ENCODE measurements at places on chromosomes 3 and 15.

- ATAC-seq, result no peak
Observed at GRCh38 chr3:39323494-39323893, 6.0 kb upstream of the CCR8 start.

DNA sequence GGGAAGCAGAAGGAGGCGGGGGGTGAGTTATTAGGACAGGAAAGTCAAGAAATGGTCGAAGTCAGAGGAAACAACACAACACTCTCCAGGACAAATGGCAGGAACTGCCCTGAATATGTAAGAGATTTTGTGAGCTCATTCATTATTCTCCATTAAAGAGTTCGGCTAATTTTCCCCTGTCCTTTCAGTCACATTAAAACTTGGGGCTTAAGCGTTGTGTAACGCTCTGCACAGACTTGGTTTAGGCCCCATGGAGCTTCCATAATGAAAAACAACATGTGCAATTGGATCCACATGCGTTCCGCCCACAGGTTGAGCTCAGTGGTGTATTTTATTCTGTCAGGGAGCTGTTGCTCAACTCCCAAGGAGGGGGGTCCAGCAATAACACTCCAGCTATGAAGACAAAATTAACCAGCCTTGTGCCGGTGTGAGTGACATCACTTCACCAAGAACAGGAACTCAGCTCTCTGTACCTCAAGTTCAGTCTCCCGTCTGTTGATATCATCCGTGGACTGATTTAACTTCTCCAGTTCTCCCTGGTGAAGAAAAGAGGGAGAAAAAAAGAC, 2.3 kb downstream of the SH3BP5 start:
- no peak for ATAC-seq

GRCh38 chr3:46705751-46706552, 4.8 kb downstream of the TMIE start:
- ATAC-seq, result peak; percentile 8

- no peak for ATAC-seq
Observed at GRCh38 chr3:56610669-56611335, 53.8 kb downstream of the CCDC66 start.

DNA sequence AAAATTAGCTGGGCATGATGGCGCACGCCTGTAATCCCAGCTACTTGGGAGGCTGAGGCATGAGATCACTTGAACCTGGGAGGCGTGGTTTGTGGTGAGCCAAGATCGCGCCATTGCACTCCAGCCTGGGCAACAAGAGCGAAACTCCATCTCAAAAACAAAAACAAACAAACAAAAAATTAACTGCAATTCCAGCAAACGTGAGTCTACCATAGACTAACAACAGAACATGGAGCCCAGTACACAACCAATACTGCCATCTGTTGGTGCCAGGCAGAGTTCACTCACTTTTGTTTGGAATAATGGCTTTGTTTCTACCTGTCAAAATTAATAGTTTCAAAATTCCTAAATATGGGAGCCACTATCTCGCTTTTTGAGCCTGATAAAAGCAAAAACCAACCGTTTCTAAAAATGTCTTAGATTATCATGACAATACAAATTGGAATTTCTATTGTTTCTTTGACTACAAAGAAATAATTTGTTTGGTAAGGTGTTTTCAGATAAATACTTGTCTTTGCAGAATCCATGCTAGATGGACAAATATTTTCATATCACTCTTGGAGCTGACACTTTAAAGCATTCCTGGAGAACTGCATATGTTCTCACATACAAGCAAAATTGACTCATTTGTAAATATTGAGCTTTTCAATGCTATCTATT, 45.0 kb downstream of the GPR176 start:
- ATAC-seq, result peak; percentile 74

DNA sequence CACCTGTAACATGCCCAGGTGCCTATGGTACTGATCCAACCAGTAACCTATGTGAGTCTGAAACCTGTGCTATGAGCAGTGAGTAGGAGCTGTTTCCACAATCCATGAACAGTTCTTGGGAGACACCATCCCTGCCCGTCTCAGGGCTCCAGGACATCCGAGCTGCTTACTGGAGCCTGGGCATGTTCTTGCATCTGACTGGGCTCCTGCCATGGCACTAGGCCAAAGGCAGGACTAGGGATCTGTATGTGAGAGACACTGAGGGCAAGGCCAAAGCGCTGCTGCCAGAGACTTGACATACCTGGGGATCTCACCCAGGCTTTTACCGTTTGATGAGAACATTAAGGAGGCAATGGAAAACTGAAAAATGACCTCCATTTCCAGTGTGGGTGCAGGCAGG, 59.8 kb downstream of the WDR76 start:
- no peak for ATAC-seq

DNA sequence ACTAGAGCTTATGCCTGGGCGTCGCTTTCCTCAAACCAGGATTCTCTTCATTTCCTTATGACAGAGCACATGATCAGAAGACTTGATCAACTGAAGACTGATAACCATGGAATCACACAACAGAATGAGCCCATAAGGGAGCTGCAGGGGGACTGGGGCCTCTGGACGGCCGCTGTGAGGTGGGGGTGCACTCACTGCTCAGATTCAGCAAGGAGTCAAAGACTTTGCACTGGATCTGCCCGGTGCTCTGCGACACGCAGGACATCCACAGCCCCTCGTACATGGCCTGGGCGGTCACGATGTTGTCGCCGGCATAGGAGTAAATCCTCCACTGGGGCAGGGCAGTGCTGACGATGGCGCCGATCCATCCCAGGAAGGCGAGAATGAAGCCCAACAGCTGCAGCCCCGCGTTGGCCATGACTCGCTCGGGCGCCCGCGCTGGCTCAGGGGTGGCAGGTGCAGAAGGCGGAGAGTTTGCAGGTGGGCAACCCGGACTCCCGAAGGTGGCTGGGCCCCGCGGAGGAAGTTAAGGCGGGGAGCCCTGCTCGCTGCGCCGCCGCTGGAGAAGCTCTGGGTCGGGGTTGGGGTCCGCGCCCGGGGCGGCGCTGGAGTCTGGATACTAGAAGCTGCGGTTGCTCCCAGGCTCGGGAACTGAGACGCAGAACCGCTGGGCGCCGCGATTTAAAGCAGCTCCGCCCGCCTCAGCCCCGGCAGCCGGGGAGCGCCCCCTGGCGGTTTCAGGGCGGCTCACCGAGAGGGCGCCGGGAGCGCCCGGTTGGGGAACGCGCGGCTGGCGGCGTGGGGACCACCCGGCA, at the start of gene CLDN1:
Gene CLDN1 (minus strand): TSS at position 658 of the 815 bp plus-strand sequence. CDS start 240 bp downstream, at position 418.
- peak; percentile 99 for ATAC-seq

DNA sequence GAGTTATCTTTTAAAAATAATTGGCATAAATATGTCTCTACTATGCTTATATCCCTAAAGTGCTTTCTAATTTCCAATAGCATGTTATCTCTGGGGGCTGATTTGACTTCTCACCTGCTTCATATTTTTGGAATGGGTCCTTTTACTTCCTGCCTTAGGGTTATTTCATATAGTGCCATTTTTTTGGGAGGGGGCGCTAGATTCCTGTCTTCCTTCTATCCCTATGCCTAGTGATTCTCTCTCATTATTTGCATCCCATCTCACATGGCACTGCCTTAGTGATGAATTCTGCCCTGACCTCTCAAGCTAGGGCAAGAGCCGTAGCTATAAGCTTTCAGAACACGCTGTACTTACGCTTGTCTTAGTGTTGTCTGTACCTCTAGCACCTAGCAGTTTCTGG, 150.3 kb upstream of the SLITRK3 start:
- ATAC-seq, result no peak

DNA sequence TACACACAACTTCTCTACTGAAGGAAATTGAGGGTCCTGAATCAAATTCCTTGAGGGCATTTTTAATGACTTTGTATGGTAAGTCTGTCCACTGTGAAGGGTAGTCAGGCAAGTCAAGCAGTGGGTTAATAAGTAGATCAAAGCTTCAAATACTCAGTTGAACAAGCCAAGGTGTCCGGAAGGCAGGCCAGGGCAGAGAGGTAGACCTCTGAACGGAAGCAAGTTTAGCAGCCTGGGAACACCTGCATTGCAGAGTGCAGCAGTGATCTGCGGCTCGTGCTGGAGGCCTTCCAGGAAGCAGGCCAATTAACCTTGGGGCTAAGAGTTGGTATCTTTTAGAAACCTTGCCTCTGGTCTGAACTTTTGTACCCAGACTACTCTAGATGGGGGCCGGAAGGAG, 143.8 kb downstream of the LRTM1 start:
- ATAC-seq, result no peak

GRCh38 chr3:55487381-55488241, 505 bp upstream of the WNT5A start:
- ATAC-seq, result peak; percentile 24

DNA sequence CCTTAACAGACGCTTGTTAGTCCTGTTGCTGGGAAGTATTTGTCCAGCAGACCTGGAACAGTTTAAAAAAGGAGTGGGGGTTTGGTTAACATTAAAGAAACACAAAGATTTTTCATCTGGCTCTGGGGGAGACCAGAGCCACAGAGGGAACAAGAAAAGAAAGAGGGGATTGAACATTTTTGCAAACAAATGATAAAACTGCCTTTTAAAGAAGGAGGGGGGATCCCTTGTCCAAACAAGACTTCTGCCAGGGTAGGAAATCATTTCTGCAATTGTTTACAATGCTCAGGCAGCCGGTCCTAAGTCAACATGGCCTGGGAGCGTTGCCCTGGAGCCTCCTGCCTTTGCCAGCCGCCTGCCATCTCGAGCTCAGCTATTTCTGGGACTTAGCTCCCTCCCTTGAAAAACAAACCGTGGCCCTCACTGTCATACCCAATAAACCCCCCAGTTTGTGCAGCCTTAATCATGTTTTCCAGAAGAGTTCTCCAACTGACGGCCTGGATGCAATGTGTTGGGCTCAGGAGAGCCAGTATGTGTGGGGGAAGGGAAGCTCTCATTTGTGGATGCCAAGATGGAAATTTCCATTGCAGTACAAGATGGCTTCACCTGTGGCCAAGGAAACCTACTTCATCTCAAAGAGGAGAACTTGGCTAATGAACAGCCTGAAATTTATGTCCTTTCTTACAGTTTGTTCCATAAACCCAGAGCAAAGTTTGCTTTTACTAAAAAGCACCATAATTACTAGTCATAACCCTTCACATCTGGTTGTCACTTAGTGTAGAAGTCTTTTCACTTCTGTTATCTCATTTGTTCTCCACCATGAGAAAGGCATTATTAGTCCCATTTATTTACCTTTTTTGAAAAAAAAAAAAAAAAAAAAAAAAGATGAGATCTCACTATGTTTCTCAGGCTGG, 75.9 kb upstream of the RNU6-1 start:
- no peak for ATAC-seq

DNA sequence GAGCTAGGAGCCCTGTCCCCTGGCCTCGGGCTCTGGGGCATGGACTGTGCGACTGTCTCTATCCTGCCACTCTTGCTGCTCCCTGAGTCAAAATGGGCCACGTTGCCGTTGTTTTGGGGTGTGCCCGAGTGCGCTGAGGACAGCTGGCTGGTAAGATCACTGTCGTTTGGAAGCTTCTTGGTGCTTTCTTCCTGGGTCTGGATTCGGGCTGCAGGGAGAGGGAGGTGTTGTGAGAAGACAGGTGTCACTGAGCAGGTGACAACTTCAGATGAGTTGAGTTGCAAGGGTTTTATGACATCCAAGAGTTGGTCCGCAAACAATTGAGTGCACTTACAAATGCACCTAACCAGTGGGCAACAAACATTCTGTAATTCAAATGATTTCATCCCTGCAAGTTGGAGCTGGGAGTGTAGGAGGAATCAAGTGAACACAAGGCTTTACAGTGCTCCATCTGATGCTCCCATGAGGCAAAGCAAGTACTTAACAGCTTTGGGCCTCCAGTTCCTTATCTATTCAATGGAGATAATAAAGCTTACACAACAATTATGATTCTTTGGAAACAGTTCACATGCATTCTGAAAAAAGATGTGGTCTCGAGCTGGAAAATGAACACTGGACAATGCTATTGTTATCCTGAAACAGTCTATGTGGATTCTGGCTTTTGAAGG, 11.0 kb upstream of the STARD5 start:
- ATAC-seq, result no peak

GRCh38 chr15:81296673-81297072, 27.3 kb downstream of the STARD5 start:
- no peak for ATAC-seq

DNA sequence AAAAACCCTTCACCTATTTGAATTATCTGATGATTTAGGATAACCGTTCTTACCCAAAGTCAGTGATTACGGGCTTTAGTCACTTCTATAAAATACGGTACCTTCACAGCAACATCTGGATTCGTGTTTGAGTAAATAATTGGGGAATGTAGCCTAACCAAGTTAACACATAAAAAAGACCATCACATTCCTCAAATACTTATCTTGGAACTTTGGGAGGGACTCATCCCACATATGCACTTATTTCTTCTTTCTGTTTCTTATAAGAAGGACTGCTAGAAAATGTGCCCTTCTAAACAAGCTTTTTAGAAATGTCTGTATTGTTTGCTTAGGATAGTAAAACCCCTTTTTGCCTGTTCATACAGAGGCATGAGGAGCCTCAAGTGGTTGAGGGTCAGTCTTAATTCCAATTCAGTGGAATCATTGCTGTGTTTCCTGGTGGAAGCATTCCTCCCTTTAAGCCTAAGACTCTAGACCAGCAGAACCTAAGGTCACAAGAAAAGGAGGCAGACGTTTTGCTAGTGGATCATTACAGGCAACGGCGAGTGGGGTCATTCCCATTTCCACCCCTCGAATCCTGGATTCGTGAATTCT, 67.5 kb downstream of the TMEM44 start:
- no peak for ATAC-seq

DNA sequence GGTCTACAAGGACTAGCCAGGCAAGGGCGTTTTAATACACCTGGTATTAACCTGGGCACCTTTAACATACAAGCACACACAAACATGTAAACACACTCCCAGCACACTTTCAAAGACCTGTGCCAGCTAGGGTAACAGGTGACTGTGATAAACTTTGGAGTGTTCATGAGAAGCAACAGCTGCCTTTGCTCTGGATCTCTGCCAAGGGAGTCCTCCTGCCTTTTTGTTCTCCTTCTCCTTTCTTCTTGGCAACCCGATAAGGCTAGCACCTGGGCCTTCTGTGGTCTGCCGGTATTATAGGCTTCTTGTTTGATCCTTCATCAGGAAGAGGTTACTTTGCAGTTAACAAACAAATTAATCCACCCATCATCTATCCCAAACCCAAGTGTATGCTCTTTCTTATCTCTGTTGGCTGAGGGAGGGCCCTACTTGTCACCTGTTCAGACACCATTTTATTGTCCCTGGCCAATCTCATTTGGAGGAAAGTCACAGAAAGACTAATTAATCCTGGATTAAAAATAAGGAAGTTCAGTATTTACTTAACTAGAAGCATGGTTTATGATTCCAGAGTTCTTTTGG, at the start of gene RETNLB:
Gene RETNLB (minus strand): TSS at position 7 of the 579 bp plus-strand sequence. CDS start 225 bp downstream, outside the sequence.
- no peak for ATAC-seq

- no peak for ATAC-seq
Observed at GRCh38 chr15:100159436-100159835, 182.3 kb downstream of the ADAMTS17 start.

DNA sequence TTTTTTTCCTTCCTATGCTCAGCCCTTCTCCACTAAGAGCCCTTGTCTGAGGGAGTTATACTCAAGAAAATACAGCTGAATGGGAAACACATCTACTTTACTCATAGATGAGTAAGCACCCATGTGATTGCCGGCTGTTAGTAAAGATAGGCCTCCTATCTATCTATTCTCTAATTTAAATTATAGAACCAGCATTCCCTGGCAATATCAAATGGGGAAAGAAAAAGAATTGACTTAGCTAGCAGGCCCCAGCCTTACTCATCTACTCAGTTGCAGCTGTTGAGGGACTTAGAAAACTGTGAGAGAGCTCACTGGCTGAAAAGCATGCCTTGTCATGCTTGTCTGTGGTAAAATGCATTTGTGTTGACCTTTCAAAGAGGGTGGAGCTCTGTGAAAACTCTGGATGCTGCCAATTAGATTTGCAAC, 116.9 kb upstream of the LRRFIP2 start:
- ATAC-seq, result peak; percentile 89

GRCh38 chr3:48433472-48434118, 3.7 kb upstream of the PLXNB1 start:
- ATAC-seq, result no peak

- ATAC-seq, result peak; percentile 49
Observed at GRCh38 chr3:75906555-75907112, 121.3 kb upstream of the ZNF717 start.
